ENCODE measurements at places on chromosomes 5 and 9.

DNA sequence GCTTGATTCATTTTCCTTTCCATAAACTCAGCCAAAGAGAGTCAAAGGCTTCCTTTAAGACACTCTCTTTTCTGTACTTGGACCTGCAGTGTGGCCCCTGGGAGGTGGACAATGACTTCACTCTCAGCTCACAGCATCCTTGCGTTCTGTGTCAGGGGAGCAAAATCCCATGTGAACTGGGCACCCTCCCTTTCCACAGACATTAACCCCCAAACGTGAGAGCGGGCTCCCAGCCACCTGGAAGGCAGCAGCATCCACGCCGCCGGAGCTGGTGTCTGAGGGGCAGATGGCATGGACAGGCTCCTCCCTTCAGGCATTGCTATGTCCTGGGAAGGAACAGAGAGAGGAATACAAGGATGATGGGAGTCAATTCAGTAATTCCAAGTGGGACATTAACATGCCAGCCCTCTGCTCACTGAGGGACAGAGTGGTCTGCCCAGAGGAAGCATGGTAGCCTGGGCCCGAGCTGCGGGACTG is 39.5 kb downstream of the TRIP13 start:
- DNase-seq, result no peak

- peak; percentile 85 for DNase-seq
Measured at GRCh38 chr9:137254624-137255447, at the start of gene NELFB. TSS of gene NELFB (plus strand) at chr9:137255327.

DNA sequence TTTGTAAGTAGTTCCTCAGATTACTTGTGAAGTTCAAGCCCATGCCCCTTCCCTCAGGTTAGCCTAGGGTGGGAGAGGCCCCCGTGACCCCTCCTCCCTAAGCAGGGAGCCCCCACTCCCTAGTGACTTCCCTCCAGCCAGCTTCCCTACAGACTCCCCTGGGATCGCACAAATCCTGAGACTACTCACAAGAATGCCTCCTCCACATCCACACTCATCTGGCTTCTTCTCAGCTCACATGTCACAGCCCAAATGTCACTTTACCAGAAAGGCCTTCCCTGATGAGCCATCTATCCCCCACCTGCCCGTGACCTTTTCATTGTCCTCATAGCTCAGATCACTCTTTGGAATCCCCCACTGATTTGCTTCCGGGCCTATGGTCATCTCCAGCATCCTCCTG is 96.7 kb upstream of the ARAP3 start:
- no peak for DNase-seq

GRCh38 chr5:75319638-75320037 is 17.4 kb upstream of the HMGCR start:
- no peak for DNase-seq

- no peak for DNase-seq
Measured at GRCh38 chr5:133510634-133511262, 101.6 kb downstream of the FSTL4 start.

- DNase-seq, result no peak
Measured at GRCh38 chr9:7259544-7260241, 501.9 kb downstream of the KDM4C start.

- DNase-seq, result no peak
Measured at GRCh38 chr5:80481019-80481893, 6.6 kb upstream of the FAM151B start.

- DNase-seq, result no peak
Measured at GRCh38 chr5:95798545-95798944, 24.0 kb downstream of the GLRX start.

- DNase-seq, result no peak
Measured at GRCh38 chr9:3237121-3237520, 288.7 kb downstream of the RFX3 start.
